Heart left ventricle (tissue), 16 donors: ENCODE measurements at places on chromosomes 2 and 18. TPM values are rescaled to one million over a fixed set of nuclear protein-coding genes. Genes with fewer than 3 reads are reported as not detected.

DNA sequence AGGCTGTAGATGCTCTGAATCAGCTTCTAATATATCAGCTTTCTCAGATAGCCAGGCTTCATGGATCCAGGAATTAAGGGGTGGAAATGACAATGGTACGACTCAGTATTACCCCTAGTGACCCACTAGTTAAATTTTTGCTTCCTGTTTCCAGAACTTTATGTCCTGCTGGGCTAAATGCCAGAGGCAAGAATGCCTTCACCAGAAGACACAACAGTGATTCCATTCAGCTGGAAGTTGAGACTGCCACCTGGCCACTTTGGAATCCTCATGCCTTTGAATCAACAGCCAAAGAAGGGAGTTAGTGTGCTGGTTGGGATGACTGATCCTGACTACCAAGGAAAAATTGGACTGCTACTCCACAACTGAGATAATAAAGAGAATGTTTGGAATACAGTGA lies 239.1 kb downstream of the ASXL3 start:
- H3K27ac ChIP-seq, result no peak overlapping the region
- no peak for DNase-seq
- H3K27me3 ChIP-seq, result no peaks in the 10 kb centered on the region
- H3K36me3 ChIP-seq, result no peaks in the 10 kb centered on the region

CHRNA1 gene
- total RNA-seq, result 1.1 TPM

- H3K27ac ChIP-seq, result peak overlapping the region; percentile 20
- no peak overlapping the region for H3K4me3 ChIP-seq
- no peaks in the 10 kb centered on the region for H3K27me3 ChIP-seq
- H3K36me3 ChIP-seq, result no peaks in the 10 kb centered on the region
- DNase-seq, result peak; percentile 72
Observed at GRCh38 chr2:196314780-196315179, 143.4 kb upstream of the STK17B start.

- H3K4me1 ChIP-seq, result peaks cover 24% of the 10 kb centered on the region
- H3K36me3 ChIP-seq, result no peaks in the 10 kb centered on the region
- no peak for DNase-seq
- no peak overlapping the region for H3K4me3 ChIP-seq
- H3K27ac ChIP-seq, result no peak overlapping the region
Observed at GRCh38 chr2:98908931-98909316, 27.1 kb downstream of the CRACDL start.

ASB1 gene
- total RNA-seq, result 46.7 TPM

DNA sequence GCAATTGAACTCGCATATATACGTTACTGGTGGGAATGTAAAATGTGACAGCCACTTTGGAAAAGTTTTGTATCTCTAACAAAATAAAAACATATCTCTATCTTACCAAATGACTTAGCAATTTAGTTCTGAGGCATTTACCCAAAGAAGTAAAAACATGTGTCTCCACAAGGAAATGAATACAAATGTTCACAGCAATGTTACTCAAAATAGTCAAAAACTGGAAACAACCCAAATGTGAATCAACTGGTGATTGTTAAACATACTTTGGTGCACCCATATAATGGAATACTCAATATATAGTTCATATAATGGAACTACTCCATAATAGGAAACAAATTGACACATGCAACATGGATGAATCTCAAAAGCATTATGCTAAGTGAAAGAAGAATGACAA lies 70.4 kb upstream of the DNER start:
- DNase-seq, result no peak
- peaks cover 9% of the 10 kb centered on the region for H3K4me1 ChIP-seq
- no peak overlapping the region for H3K4me3 ChIP-seq

GRCh38 chr2:219056896-219057708 lies 3.6 kb downstream of the IHH start:
- H3K27ac ChIP-seq, result no peak overlapping the region
- H3K4me3 ChIP-seq, result no peak overlapping the region
- H3K27me3 ChIP-seq, result peaks cover 51% of the 10 kb centered on the region
- H3K4me1 ChIP-seq, result peaks cover 35% of the 10 kb centered on the region
- no peaks in the 10 kb centered on the region for H3K36me3 ChIP-seq
- DNase-seq, result no peak

FLACC1 gene
- total RNA-seq, result 6.7 TPM

RTTN gene
- 14.3 TPM for total RNA-seq

CCBE1 gene
- total RNA-seq, result 0.69 TPM

DNA sequence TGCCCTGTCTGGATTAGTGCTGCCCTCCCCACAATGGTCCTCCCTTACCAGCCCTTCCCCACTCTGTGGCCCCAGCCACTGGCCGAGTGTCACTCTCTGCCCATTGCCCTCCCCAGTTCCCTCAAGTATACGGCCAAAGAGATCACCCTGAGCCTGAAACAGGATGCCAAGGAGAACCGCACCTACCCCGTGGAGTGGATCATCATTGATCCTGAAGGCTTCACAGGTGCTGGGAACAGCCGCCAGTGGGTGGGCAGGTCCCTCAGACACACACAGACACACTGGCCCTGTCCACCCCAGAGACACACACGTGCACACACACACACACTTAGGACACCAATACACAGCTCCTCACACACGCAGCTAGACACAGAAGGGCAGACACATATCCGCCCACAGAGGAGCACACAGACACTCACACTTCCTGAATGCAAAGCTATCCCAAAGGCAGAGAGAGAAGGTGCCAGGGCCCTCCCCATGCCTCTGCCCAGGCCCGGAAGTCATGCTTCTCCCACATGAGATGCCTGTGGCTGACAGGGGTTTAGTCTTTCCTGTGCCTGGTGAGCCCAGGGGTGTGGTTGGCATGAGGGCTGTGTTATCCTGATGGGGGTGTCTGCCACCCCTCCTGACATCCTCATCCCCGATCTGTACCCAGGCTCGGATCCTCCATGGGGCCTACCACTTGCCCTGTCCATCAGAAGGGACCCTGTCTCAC lies 2.9 kb downstream of the CHRND start:
- H3K36me3 ChIP-seq, result no peaks in the 10 kb centered on the region
- H3K4me1 ChIP-seq, result peaks cover 12% of the 10 kb centered on the region
- no peak for DNase-seq

GRCh38 chr2:122238006-122238559 lies 482.6 kb downstream of the TSN start:
- no peak overlapping the region for H3K27ac ChIP-seq
- no peaks in the 10 kb centered on the region for H3K36me3 ChIP-seq
- no peak for DNase-seq
- H3K27me3 ChIP-seq, result no peaks in the 10 kb centered on the region

GRCh38 chr2:183035954-183036669 lies 2.1 kb downstream of the NCKAP1 start:
- H3K27me3 ChIP-seq, result no peaks in the 10 kb centered on the region
- H3K4me1 ChIP-seq, result peaks cover 29% of the 10 kb centered on the region
- no peak for DNase-seq
- H3K4me3 ChIP-seq, result peak overlapping the region; percentile 87
- H3K36me3 ChIP-seq, result no peaks in the 10 kb centered on the region

AMMECR1L gene
- 10.6 TPM for total RNA-seq

DNA sequence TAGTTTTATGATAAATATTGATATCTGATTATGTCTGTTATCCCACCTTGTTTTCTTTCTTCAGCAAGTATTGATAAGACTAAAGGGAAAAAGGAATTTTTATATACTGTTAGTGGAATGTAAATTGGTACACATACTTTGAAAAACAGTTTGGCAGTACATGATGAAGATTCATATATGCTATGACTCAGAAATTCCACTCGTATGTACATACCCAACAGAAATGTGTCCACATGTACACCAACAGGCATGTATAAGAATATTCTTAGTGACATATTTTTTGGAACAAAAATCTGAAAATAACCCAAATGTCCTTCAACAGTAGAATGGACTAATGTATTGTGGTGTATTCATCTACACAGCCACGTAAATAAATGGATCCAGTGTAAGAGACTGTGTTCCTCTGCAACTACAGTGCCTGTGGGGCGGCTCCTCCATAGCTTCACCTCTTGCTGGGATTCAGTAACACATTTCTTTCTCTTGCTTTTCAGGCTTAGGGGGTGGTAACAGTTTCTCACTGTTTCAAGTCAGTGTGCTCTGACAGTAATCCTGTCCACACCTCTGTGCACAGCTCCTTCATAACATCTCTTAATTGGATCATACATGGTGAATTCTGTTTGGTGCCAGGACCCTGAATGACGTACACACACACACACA lies 35.5 kb upstream of the ALMS1 start:
- no peaks in the 10 kb centered on the region for H3K4me1 ChIP-seq
- DNase-seq, result no peak
- H3K4me3 ChIP-seq, result no peak overlapping the region
- no peak overlapping the region for H3K27ac ChIP-seq

GRCh38 chr2:177273408-177273807 lies 8.9 kb upstream of the NFE2L2 start:
- H3K4me3 ChIP-seq, result no peak overlapping the region
- H3K36me3 ChIP-seq, result no peaks in the 10 kb centered on the region
- no peaks in the 10 kb centered on the region for H3K4me1 ChIP-seq
- no peak for DNase-seq

GRCh38 chr2:122927710-122928557 lies 1097.2 kb upstream of the CNTNAP5 start:
- H3K4me3 ChIP-seq, result no peak overlapping the region
- no peak for DNase-seq
- no peaks in the 10 kb centered on the region for H3K36me3 ChIP-seq
- no peak overlapping the region for H3K27ac ChIP-seq

- H3K36me3 ChIP-seq, result no peaks in the 10 kb centered on the region
- no peak overlapping the region for H3K27ac ChIP-seq
- peaks cover 4% of the 10 kb centered on the region for H3K4me1 ChIP-seq
- no peaks in the 10 kb centered on the region for H3K27me3 ChIP-seq
- no peak for DNase-seq
Observed at GRCh38 chr2:25380023-25380422, 38.3 kb upstream of the DNMT3A start.

DNA sequence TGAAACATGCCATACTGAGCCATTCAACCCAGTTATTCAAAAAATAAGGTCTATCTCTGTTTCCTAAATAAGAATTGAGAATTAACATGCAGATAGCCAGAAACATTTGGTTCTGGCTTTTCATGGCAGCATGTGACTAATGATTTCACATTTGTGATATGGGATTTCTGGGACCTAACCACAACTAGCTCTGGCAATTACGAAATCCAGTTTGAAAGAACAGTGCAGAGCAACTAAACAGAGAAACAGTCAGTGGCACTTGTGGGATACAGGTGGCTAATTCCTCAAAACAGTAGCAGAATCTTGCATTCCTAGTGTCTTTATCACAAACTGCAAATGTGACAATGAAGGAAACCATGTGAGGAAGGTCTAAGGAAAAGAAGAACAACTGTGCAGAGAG lies 637.8 kb upstream of the CHAC2 start:
- no peaks in the 10 kb centered on the region for H3K27me3 ChIP-seq
- H3K4me3 ChIP-seq, result no peak overlapping the region
- no peaks in the 10 kb centered on the region for H3K4me1 ChIP-seq

PTPN4 gene
- 44.8 TPM for total RNA-seq

DSG2 gene
- 41.0 TPM for total RNA-seq

GRCh38 chr18:76565238-76566173 lies 70.5 kb upstream of the ZNF516 start:
- H3K36me3 ChIP-seq, result no peaks in the 10 kb centered on the region
- H3K4me3 ChIP-seq, result peak overlapping the region; percentile 22
- H3K4me1 ChIP-seq, result no peaks in the 10 kb centered on the region
- H3K27ac ChIP-seq, result peak overlapping the region; percentile 66
- no peaks in the 10 kb centered on the region for H3K27me3 ChIP-seq
- DNase-seq, result peak; percentile 68

LCT gene
- total RNA-seq, result not detected

MOGAT1 gene
- total RNA-seq, result 1.1 TPM

- H3K4me3 ChIP-seq, result no peak overlapping the region
- peaks cover 67% of the 10 kb centered on the region for H3K4me1 ChIP-seq
Observed at GRCh38 chr2:54581326-54582039, 125.4 kb downstream of the SPTBN1 start.

DNA sequence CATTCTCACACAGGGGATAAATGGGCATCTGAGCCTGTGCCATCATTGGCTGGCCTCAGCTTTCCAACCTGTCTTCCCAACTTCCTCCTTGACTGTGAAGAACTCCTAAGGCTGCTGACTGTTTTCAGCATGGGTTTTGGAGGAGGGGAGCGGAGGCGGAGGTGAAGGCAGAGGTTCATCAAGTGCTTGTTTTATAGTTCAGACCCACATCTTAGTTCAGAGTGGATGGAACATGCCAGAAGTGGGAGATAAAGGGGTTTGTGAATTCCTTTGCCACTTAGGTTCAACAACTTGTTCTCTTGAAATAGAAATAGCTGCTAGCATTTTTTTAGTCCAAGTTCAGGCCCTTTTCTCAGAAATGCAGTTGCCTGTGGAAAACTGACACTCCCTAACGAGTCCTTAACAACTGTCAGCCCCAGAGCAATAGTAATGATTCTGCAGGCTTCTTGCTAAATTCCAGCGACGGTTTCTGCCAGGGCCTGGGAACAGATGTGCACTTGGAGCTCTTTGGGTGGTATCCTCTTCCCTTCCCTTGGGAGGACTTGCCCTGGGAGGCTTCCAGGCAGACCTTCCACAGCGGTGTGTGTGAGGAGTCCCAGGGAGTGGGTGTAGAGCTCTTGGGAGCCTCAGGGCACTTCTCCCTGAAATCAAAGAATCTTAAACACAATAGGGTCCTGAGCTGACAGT lies 30.1 kb upstream of the ITGA6 start:
- DNase-seq, result no peak
- peaks cover 10% of the 10 kb centered on the region for H3K4me1 ChIP-seq
- H3K36me3 ChIP-seq, result no peaks in the 10 kb centered on the region
- no peaks in the 10 kb centered on the region for H3K27me3 ChIP-seq
- H3K27ac ChIP-seq, result peak overlapping the region; percentile 48
- H3K4me3 ChIP-seq, result no peak overlapping the region

- H3K36me3 ChIP-seq, result no peaks in the 10 kb centered on the region
- no peaks in the 10 kb centered on the region for H3K4me1 ChIP-seq
- peak; percentile 68 for DNase-seq
- no peak overlapping the region for H3K4me3 ChIP-seq
Observed at GRCh38 chr2:101419096-101419663, 31.9 kb upstream of the CREG2 start.

LYG2 gene
- total RNA-seq, result not detected

GRCh38 chr2:214019229-214019972 lies 391.5 kb upstream of the VWC2L start:
- H3K27ac ChIP-seq, result no peak overlapping the region
- no peaks in the 10 kb centered on the region for H3K4me1 ChIP-seq
- DNase-seq, result no peak
- no peak overlapping the region for H3K4me3 ChIP-seq
- no peaks in the 10 kb centered on the region for H3K27me3 ChIP-seq

DNA sequence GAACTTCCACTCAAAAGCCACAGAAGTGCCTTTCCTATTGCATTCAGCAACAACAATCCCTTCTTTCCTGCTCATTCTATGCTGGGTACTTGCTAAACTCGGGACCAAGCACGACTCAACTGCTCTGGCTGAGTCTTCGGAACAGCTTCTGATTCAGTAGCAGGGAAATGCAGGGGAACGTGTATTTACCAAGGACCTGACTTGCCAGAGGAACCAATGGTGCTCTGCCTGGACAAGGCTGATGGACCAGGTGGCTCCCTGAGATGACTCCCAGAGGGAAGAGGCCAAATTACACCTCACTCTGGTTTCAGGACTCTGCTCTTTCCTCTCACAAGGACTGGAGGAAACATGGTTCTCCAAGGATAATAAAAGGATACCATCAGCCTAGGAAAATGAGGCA lies 12.2 kb downstream of the CXCR2 start:
- H3K4me1 ChIP-seq, result no peaks in the 10 kb centered on the region
- H3K27ac ChIP-seq, result no peak overlapping the region
- no peaks in the 10 kb centered on the region for H3K27me3 ChIP-seq
- DNase-seq, result no peak
- no peaks in the 10 kb centered on the region for H3K36me3 ChIP-seq
